ENCODE measurements at places on chromosomes 5 and 9. TPM values are rescaled to one million over a fixed set of nuclear protein-coding genes. Genes with fewer than 3 reads are reported as not detected.

The LCN1 gene
- not detected for polyA plus RNA-seq

The EIF4EBP3 gene
- polyA plus RNA-seq = 33.2 TPM

The CSF1R gene
- polyA plus RNA-seq = 15.8 TPM

The PCDHGA5 gene
- 2.6 TPM for polyA plus RNA-seq

The HK3 gene
- 9.5 TPM for polyA plus RNA-seq

The CD72 gene
- polyA plus RNA-seq = 1.6 TPM

The CCL19 gene
- polyA plus RNA-seq = 4.0 TPM

The CDH9 gene
- not detected for polyA plus RNA-seq

The SLC6A3 gene
- 0.77 TPM for polyA plus RNA-seq

The GPR151 gene
- polyA plus RNA-seq = not detected

The MYMK gene
- polyA plus RNA-seq = not detected

The PIK3R1 gene
- 66.4 TPM for polyA plus RNA-seq

DNA sequence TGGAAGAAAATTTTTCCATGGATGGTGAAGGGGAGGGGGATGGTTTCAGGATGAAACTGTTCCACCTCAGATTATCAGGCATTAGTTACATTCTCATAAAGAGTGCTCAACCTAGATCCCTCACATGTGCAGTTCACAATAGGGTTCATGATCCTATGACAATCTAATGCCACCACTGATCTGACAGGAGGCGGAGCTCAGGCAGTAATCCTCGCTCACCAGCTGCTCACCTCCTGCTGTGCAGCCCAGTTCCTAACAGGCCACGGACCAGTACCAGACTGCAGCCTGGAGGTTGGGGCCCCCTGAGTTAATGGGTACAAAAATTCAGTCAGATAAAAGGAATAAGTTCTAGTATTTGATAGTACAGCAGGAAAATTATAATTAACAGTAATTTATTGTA is 337.2 kb downstream of the NPR3 start:
- no peak for DNase-seq

GRCh38 chr9:72322259-72322658 is 42.7 kb downstream of the ZFAND5 start:
- no peak for DNase-seq

DNA sequence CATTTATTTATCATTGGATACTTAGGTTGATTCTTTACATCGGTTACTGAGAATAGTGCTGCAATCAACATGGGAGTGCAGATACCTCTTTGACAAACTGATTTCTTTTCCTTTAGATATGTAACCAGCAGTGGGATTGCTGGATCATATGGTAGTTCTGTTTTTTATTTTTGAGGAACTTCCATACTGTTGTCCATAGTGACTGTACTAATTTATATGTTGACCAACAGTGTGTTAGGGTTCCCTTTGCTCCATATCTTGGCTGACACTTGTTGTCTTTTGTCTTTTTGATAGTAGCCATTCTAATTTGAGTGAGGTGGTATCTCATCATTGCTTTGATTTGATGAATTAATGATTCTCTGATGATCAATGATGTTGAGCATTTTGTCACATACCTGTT is 137.3 kb upstream of the PITX1 start:
- DNase-seq = no peak

DNA sequence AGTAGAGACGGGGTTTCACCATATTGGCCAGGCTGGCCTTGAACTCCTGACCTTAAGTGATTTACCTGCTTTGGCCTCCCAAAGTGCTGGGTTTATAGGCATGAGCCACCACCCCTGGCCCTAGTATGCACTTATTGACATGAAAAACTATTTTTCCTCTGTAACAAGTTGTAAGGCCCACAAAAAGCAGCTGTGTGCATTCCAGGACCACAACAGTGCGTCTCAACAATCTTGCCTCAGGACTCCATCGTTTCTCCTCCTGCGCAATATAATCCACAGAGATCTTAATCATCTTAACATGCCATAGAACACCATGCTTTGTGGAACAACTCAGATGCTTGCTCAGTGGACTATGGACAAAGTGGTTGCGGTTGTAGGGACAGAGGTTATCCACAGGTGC is 10.2 kb downstream of the OR2V1 start:
- no peak for DNase-seq

GRCh38 chr9:105887679-105888078 is 193.3 kb downstream of the TMEM38B start:
- DNase-seq = no peak

DNA sequence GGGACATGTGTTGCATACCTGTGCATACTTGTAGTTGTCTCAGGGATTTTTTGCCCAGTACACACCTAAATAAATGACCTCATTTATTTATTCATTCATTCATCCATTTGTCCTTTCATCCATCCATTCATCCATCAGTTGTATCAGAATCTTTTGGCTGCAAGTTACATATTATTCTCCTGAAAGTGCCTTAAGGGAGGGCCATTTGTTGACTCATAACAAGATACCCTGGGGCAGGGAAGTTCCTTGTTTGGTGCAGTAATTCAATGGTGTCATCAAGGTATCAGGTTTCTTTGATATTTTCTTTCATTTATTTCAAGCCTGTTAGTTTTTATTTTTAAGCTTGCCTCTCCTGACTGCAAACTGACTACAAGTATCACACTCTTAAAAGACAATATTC is 597.9 kb upstream of the TLE4 start:
- no peak for DNase-seq

GRCh38 chr5:23289162-23289561 is 218.2 kb upstream of the PRDM9 start:
- DNase-seq = no peak

DNA sequence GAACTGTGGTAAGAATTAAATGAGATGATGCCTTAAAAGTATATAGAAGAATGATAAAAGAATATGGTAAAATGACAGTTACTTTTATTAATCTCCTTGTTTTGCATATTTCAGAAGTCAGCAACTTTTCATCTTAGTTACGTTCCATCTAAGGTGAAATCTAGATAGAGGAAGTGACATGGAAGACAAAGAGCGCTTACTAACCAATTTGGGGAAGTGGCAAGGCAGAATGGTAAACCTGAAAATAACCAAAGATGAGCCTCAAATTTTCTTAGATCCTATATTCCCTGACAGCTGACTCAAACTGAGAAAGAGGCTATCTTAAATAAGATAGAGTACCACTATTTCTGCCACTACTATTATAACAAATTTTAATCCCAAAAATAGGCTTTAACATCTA is 52.5 kb downstream of the FGF10 start:
- DNase-seq = no peak

DNA sequence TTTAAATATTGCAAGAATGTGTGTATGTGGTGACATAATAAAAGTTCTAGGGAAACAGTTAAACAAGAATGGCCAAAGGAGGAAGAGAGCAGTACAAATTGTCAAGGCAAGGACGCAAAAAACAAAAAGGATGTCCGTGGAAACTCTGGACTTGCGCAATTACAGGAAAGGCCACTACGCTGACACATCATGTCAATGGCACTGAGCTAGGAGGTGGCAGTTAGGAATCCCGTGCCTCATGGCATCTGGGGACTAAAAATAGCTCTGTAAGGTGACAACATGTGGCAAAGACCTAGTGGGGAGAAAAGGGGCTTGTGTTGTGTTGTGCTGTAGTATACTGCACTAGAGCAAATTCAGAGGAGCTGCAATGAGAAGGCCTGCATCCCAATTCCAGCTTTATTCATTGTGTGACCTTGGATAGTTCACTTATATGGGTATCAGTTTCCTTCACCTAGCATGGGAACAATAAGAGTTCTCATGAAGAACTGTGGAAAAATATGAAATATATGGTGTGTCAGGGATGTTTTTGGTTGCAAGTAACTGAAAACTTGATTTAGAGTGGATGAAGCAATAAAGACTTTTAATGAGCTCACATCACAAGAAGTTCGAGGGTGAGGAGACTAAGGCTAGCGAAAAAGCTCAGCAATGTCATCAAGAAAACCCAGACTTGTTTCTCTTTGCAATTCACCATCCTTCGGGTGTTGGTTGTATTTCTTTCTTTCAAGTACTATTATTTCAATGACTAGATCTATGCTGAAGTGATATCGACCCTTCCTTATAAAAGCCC is 124.1 kb upstream of the STC2 start:
- DNase-seq = no peak

GRCh38 chr9:136988872-136989271 is 3.4 kb upstream of the PAXX start:
- no peak for DNase-seq

DNA sequence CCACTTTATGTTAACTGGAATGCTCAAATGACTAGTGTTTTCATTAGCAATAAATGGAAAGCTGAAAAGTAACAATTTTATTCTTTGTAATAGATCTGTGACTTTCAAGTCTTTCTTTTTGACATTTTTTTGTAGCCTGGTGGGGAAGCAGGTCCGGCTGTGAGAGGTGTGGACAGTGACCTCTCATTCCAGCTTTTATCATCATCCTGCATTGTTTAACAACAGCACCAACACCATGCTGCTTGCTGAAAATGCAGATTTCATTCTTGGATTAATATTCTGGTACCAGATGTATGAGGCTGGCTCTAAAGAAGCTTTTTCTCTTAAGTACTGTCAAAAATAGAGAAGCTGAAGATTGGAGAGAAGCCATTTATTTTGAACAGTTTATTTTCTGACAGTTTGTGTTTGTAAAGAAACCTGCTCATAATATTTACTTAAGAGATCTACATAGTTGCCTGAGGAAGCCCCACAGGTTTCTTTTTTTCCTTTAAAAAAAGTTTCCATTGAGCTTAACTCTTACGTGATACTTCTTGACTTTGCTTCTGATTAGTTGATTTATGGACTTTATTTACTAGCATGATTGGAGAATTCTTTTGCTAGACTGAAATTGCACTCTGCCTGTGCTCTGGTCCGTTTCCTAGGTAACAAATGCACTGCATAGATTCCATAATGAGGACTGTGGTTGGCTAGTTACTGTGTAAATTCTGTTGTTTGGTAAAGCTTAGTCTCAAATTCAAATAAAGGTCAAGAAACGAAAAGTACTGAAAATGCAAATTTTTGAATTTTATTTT is 3.4 kb downstream of the KIAA1958 start:
- DNase-seq = no peak

DNA sequence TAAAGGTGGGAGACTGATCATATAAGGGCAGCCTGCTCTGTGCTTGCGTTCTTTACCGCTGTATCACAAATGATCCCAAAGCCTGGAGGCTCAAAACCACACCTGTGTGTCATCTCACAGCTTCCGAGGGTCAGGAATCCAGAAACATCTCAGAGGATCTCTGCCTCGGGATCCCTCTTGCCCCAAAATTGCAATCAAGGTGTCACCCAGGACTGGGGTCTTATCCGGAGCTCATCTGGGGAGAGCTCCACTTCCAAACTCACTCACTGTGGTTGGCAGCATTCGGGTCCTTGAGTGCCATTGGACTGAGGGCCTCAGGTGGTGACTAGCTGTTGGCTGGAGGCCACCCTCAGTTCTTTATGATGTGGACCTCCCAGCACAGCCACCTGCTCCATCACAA is 26.7 kb upstream of the FCN2 start:
- DNase-seq = no peak

DNA sequence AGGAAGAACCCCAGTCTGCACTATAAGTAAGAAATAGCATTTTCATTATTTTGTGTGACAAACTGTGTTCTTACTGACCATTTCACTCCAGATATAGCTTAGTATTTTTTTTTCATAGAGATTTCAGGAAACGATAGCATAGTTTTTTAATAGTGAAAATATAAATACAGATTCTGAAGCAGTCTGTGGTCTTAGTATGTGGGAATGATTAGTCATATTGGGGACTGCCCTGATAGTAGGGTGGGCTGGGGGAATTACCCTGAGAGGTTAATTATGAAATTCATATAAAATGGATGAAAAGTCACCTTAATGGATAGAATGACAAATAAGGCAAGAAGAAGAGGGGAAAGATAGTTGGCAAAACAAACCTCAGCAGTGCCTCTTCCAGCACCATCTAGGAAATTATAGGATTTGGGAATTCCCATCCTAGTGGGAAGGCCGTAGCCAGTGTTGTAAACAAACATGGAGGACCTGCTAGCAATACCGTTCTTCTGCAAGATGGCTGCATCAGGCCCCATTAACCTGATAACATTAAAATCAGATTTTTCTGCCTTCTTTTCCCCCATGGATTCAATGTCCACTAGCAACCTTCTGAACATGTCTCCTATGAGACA is 23.7 kb upstream of the NR3C1 start:
- no peak for DNase-seq

GRCh38 chr5:142613271-142613671 is 72.6 kb downstream of the FGF1 start:
- no peak for DNase-seq

DNA sequence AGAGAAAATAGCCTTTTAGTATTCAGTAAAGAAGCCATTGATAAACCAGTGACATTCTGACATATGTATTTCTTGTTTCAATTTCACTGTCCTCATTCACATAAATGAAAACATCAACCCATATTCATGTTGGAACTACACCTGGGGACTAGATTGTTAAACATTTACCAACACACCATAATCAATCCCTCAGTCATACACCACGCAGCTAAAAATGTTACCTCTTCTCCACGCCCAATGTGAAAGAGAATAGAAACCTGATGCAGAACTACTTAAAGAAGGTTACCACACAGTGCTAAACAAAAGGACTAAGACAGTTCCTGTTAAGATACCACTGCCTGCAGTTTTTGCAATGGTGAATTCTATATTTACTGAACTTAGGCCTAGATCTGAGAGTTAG is 518.9 kb downstream of the PRELID2 start:
- no peak for DNase-seq

- no peak for DNase-seq
Measured at GRCh38 chr9:133377721-133378216, 1.6 kb downstream of the STKLD1 start.

Data from urinary bladder (tissue), 4 donors.